ENCODE measurements at places on chromosomes 12 and 14.

DNA sequence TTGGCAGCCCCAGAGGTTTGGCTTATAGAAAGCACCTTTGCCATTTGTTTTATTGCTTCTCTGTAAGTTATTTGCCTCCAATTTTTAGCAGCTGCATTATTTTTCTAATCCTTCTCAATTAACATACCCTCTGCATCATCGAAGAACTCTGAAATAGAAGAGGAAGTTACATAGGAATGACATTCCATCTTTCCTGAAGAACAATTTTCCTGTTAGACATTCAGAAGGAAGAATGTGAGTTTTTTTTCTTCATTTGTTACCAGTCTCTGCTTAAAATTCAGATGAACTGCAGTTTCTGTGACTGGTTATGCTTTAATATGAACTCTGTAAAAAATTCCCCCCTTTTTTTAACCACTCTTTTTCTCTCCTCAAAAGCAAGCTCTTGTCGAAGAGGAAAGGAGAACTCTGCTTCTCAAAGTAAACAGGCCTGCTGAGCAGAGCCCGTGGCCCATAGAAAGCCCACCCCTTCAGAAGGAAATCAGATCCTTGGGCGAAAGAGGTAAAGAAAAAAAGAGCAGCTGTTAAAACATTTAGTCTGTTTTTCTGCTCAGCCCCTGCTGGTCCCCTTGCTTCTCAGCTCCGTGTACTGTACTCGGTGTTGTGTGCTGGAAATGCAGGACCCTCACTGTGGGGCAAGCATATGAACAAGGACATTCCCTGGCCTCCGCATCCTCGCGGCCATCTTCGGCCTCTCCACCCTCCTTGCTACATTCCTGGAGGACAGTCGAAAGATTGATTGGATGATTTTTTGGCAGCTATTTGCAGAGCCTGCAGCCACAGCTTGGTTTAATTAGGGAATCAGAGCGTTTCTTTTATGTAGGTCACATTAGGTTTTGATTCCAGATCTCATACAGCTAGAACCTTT is 164.4 kb upstream of the LRIG3 start:
- peak; percentile 13 for DNase-seq

DNA sequence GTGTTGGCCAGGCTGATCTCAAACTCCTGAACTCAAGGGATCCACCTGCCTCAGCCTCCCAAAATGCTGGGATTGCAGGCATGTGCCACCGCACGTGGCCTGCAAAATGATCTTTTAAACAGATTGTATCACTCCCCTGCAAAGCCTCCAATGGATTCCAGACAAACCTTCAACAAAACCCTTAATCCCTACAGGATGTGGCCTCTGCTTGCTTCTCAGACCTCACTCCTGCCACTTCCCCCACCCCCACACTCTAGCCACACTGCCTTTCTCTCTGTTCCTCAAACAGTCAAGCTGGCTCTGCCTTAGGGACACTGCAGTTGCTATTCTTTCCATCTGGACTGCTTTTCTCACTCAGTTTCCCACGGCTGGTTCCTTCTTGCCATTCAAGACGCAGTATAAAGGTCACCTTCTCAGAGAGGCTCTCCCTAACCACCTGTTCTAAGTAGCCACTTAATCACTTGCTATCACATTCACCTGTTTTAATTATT is 47.3 kb upstream of the TMED10 start:
- DNase-seq = peak; percentile 80

DNA sequence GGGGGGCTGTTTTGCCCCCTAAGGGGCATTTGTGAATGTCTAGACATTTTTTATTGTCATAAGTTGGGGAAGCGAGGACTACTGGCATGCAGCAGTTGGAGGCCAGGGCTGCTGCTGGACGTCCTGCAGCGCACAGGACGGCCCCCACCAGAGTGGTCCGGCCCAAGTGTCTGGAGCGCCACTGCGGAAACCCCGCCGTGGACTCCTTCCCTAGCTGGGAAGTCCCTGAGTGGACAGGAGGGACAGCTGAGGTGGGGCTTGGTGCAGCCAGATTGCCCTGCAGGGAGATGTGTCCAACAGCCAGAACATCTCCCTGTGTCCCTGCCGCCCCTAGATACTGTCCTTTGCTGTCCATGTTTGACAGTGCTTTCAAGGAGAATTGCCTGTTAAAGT is 5.5 kb downstream of the CKB start:
- DNase-seq = no peak

- no peak for DNase-seq
Measured at GRCh38 chr12:51943346-51943745, 8.2 kb upstream of the ACVR1B start.

GRCh38 chr12:80814453-80814852 is 97.7 kb downstream of the MYF5 start:
- DNase-seq = no peak

GRCh38 chr14:100557658-100558057 is 29.6 kb downstream of the BEGAIN start:
- no peak for DNase-seq

DNA sequence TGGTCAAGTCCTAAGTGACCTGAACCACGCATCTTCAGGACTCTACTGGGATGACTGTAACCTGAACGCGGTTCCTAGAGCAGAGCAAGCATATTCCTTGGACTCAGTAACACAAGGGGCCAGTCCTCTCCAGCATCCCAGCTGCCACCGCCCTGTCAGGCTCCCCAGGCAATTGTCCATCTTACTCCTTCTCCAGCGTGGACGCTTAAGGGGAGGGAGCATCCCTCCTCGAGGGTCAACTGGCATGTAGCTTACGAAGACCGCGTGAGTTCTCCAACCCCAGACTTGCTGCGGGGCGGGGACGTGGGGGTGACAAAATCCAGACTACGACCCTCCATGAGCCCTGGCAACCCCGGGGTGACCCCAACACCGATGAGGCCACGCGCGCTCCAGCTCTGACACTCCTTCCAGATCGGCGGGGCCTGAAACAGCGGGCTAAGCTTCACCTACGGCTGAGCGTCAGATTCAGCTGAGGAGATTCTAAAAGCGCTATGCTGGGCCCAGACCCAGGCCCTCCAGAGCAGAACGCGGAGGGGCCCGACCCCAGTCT is 846 bp upstream of the MTHFD1 start:
- peak; percentile 14 for DNase-seq

- peak; percentile 23 for DNase-seq
Measured at GRCh38 chr12:62865937-62866336, 69.0 kb downstream of the PPM1H start.

DNA sequence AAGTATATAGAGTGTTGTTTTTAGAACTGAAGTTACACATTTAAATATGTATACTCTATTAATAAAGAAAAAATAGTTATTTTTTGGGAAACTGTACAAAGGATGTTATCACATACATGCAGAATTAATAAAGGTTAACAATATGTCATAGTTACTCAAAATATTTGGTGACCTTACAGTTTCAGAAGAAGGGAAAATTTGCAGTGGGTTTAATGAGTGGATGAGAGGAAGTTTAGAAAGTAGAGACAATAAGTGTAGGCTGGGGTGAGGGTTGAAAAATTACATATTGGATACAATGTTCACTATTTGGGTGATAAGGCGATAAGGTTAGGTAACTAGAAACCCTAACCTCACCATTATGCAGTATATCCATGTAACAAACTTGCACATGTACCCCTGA is 13.5 kb downstream of the WNK1 start:
- DNase-seq = no peak

GRCh38 chr12:129844662-129845220 is 59.1 kb downstream of the TMEM132D start:
- DNase-seq = no peak

DNA sequence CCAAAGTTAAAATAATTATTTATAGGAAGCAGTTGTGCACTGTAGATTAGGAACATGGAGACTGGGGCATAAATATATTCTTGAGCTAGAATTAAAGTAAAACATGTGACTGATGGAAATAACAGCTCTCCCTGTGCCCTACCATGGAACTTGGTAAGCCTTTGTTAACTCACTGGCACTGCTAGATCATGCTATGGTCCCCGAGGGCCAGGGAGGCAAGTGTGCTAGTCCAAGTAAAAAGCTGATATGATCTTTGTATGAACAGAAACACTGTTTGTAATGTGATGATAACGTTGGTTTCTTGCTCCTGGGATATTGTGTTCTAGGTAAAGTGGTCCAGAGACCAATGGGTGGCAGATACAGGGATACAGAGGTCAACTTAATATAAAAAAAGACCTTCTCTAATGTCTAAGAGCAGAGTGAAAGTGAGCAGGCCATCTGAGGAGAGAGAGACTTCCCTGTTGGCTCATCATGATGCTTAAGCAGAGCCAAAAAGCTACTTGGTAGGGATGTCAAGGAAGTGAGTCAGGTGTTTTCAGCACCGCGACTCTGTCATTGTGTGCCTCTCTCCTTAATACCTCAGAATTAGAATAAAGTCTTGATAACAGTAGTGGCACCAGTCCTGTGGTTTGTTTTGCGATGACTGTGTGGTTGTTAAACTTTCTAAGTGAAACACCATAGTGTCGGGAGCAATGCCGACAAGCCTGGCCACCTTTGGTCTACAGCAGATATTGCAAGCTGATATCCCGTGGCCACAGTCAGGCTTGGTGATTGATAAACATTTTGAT is 27.6 kb downstream of the BICD1 start:
- peak; percentile 65 for DNase-seq

GRCh38 chr12:29242921-29243431 is 93.9 kb downstream of the FAR2 start:
- DNase-seq = peak; percentile 17
